Muscle of leg (tissue), 16 donors: ENCODE measurements at places on chromosomes 13 and 19. TPM values are rescaled to one million over a fixed set of nuclear protein-coding genes. Genes with fewer than 3 reads are reported as not detected.

GRCh38 chr19:39828654-39829032, 5.3 kb downstream of the DYRK1B start:
- H3K4me3 ChIP-seq, result no peak overlapping the region
- H3K27ac ChIP-seq, result no peak overlapping the region
- peaks cover 54% of the 10 kb centered on the region for H3K4me1 ChIP-seq
- no peaks in the 10 kb centered on the region for H3K27me3 ChIP-seq
- H3K36me3 ChIP-seq, result peaks cover 64% of the 10 kb centered on the region

- H3K36me3 ChIP-seq, result no peaks in the 10 kb centered on the region
- DNase-seq, result peak; percentile 89
Observed at GRCh38 chr13:33351319-33351718, 65.8 kb upstream of the STARD13 start.

- DNase-seq, result no peak
- no peak overlapping the region for H3K4me3 ChIP-seq
- H3K27ac ChIP-seq, result no peak overlapping the region
- peaks cover 49% of the 10 kb centered on the region for H3K27me3 ChIP-seq
Observed at GRCh38 chr19:3274942-3275582, 50.6 kb downstream of the CELF5 start.

DNA sequence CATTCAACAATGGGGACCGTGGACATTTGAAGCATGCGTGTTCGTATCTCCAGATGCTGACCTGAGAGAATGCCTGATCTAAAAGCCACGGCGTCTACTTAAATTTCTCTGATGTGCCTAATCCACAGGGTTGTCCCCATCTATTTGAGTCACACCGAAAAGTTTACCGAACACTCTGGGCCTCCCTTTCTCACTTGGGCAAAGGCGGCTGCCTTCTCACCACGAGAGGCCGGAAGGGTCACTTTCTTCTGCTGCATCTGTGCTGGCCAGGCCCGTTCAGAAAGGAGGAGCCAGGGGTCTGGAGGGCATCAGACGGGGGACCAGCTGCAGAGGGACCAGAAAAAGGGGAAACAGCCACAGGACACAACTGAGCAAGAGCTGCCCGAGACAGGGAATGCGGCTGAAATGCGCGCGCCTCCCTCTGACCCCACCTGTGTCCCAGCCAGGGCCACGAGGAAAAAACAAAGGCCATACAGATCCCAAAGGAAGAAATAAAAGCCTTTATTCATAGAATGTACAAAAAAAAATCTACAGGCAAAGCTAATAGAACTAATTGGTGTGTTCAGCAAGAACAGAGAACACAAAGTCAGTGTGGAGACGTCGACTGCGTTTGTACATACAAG, 71.3 kb upstream of the C13orf46 start:
- no peaks in the 10 kb centered on the region for H3K27me3 ChIP-seq
- H3K4me1 ChIP-seq, result peaks cover 20% of the 10 kb centered on the region
- H3K4me3 ChIP-seq, result no peak overlapping the region

DNA sequence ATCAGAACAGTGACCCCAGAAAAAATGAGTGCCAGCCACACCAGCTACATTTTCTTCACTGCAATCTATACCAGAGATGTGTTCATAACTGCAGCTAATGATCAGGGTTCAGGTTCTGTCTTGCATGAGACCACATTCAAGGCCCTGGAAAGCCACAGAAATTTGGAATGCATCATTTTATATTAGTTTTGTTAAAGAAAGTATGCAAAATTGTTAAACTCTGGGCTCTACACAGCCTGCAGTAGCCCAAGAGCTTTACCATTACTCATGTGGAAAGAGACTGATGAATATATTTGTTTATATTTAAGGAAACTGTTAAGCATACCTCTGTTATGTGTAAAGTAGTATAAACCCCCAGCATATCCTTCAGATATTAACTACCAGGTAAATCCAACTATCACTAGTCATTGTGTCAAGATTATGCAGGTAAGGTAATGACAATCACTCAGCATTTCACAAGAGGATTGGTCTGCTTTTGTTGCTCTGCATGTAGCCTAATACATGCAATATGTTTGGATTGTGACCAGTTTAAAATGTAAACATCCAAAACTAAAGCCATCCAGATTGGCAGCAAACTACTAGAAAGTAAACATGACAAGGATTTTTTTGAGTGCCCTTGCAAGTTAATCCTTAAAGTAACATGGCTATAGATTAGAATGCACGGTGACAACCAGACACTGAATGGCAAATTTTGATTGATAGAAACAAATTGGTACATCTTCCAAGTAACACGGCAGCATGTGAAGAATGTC, 429.1 kb upstream of the ARGLU1 start:
- no peak for DNase-seq
- no peaks in the 10 kb centered on the region for H3K4me1 ChIP-seq
- H3K36me3 ChIP-seq, result no peaks in the 10 kb centered on the region
- H3K27ac ChIP-seq, result no peak overlapping the region

DNA sequence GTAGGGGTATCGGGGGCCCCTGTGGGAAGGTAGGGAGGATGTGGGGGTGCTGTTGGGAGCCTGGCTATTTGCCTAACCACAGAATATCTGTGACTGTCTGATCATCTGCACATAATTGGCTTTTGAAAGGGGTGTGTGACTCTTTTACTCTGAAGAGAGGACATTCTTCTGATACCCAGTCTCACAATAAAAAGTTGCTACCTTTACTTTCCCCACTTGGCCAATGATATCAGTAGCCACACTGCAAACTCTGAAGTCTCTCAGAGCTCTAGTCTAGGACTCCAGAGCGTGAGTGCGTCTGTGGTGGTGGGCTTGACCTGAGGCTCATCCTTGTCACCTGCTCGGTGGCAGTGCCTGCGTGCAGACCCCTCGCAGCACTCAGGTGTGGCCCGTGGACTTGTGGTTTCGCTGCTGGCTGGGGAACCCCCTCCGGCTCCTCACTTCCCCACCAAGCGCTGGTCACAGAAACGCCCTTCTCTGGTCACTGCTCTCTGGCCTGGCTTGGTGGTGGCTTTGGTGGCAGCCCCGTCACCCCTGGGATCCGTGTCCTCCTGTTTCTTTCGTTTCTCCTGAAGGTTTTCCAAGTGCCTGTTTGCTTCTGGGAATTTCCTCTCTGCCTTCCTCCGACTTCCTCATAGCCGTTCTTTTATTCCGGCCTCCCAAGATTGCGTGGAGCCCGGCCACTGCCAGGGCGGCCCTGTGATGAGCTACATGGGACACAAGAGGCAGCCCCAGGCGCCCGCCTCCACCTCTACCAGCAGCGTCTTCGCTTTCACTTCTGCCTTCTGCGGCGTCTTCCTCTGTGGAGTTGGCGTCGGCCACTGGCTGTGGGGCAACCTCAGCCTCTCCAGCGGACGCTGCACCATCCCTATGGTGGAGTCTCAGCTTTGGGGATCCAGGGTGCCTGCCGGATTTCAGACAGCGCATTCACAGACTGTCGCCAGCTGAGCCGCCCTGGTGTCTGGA, 78.0 kb downstream of the ATP11A start:
- H3K27ac ChIP-seq, result no peak overlapping the region
- DNase-seq, result peak; percentile 56
- H3K27me3 ChIP-seq, result no peaks in the 10 kb centered on the region
- no peaks in the 10 kb centered on the region for H3K36me3 ChIP-seq
- peaks cover 21% of the 10 kb centered on the region for H3K4me1 ChIP-seq

DNA sequence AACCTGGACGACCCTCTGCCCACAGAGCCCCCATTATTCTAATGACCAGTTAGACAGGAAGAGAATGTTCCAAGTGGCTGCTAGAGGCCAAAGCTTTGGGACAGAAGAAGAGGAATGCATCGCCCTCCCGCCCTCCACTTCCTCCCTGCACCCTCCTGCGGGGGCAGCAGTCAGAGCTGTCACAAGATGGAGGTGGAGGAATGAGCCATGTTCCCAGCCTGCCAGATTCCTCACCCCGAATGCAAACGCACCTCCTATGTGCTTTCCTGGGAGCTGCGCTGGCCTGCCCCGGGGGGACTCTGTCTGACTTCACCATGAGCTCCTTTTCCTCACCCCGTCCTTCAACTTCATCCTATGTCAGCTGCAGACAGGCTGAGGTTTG, 1.7 kb downstream of the YJEFN3 start:
- no peak overlapping the region for H3K4me3 ChIP-seq
- peaks cover 37% of the 10 kb centered on the region for H3K36me3 ChIP-seq
- no peak overlapping the region for H3K27ac ChIP-seq

DNA sequence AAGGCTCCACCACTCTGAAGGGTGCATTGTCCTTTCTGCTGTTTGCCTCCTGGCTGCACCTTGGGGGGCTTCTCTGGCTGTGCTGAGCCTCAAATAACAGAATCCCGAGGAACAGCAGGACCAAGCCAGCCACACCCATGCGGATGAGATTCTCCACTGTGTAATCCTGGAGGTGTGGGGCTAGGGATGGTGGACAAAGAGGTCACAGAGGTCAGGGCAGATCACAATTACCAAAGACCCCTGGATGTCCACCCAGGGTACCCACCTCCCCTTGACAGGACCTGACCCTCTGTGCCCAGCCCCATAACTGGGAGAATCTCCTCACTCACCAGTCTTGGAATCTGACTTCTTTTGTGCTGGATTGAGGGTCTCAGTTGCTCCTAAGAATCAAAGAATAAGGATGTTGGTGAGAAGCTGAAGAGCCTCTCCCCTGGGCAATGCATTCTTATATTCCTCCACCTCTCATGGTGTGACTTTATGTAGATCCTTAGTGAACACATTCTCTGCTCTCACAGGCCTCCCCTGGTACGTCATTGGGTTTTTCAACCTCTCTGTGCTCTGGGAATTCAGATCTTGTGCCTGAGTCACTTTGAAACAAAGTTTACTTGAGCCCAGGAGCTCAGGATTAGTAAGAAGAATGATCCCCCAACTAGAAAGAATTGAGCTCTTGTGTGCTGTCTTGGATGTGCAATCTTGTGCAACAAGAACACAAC, 5.2 kb downstream of the LILRA4 start:
- H3K4me1 ChIP-seq, result no peaks in the 10 kb centered on the region
- H3K36me3 ChIP-seq, result no peaks in the 10 kb centered on the region
- no peak for DNase-seq
- no peak overlapping the region for H3K4me3 ChIP-seq
- H3K27me3 ChIP-seq, result no peaks in the 10 kb centered on the region

DNA sequence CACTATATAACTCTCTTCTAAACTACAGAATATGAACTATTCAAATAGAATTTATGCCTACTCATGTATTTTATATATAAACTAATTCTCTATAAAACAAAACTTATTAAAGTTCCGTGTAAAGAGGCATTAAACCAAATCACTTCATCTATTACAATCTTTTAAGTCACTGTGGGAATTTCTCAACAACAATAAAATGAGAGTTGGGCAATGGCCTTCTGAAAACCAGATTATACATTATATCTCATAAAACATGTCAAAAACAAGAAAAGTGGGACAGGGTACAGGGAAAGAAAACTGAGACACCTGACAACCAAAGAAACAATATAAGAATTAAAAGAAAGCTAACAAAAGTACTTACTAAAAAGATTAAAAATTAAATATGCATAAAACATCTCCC, 145.2 kb downstream of the DIAPH3 start:
- no peak for DNase-seq
- H3K4me3 ChIP-seq, result no peak overlapping the region
- no peaks in the 10 kb centered on the region for H3K27me3 ChIP-seq
- no peaks in the 10 kb centered on the region for H3K36me3 ChIP-seq

DNA sequence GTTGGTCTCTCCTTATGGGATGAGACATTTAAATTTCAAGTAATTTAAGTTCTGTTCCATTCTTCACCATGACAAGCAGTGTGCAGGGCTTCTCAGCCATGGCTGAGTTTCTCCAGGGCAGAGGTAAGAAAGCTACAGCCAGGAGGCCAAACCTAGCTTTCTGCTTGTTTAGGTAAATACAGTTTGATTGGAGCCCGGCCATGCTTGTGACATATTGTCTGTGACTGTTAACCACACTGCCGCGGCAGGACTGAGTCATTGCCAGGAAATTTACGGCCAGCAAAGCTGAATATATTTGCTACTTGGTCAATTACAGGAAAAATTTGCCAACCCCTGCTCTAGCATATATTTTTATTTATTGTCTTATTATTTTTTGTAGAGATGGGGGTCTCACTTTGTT, 10.7 kb downstream of the NLRP8 start:
- H3K27ac ChIP-seq, result no peak overlapping the region
- H3K4me3 ChIP-seq, result no peak overlapping the region
- no peaks in the 10 kb centered on the region for H3K27me3 ChIP-seq
- H3K4me1 ChIP-seq, result no peaks in the 10 kb centered on the region

- DNase-seq, result no peak
- H3K4me3 ChIP-seq, result no peak overlapping the region
- H3K27ac ChIP-seq, result no peak overlapping the region
- H3K36me3 ChIP-seq, result peaks cover 82% of the 10 kb centered on the region
Observed at GRCh38 chr19:49799798-49800376, 13.2 kb downstream of the FUZ start.

- H3K27ac ChIP-seq, result no peak overlapping the region
- H3K36me3 ChIP-seq, result no peaks in the 10 kb centered on the region
Observed at GRCh38 chr13:65468628-65469027, 1761.5 kb downstream of the PCDH9 start.

GRCh38 chr19:4279267-4279529, 132 bp downstream of the SHD start:
- peak overlapping the region; percentile 86 for H3K27ac ChIP-seq
- H3K4me1 ChIP-seq, result peaks cover 27% of the 10 kb centered on the region
- DNase-seq, result no peak
- peaks cover 32% of the 10 kb centered on the region for H3K27me3 ChIP-seq
- peak overlapping the region; percentile 64 for H3K4me3 ChIP-seq
- H3K36me3 ChIP-seq, result peaks cover 7% of the 10 kb centered on the region

- peaks cover 3% of the 10 kb centered on the region for H3K27me3 ChIP-seq
- no peaks in the 10 kb centered on the region for H3K36me3 ChIP-seq
- DNase-seq, result peak; percentile 67
- H3K4me1 ChIP-seq, result peaks cover 17% of the 10 kb centered on the region
- H3K27ac ChIP-seq, result no peak overlapping the region
- no peak overlapping the region for H3K4me3 ChIP-seq
Observed at GRCh38 chr13:51006067-51006845, 96.7 kb downstream of the RNASEH2B start.

GRCh38 chr19:14425696-14426138, 6.6 kb upstream of the DDX39A start:
- H3K27me3 ChIP-seq, result peaks cover 2% of the 10 kb centered on the region
- H3K4me1 ChIP-seq, result no peaks in the 10 kb centered on the region
- DNase-seq, result no peak
- H3K36me3 ChIP-seq, result no peaks in the 10 kb centered on the region

- H3K27me3 ChIP-seq, result no peaks in the 10 kb centered on the region
- H3K4me3 ChIP-seq, result no peak overlapping the region
- no peak for DNase-seq
- H3K36me3 ChIP-seq, result no peaks in the 10 kb centered on the region
Observed at GRCh38 chr13:66365101-66365500, 865.0 kb downstream of the PCDH9 start.

The KPNA3 gene
- 28.9 TPM for polyA plus RNA-seq

The OR7A5 gene
- not detected for polyA plus RNA-seq

The SMAD9 gene
- polyA plus RNA-seq, result 19.8 TPM

The MYPOP gene
- 3.5 TPM for polyA plus RNA-seq
